Spinal cord (tissue), 10 donors: ENCODE measurements at places on chromosomes 11 and 22. TPM values are rescaled to one million over a fixed set of nuclear protein-coding genes. Genes with fewer than 3 reads are reported as not detected.

The PEX26 gene
- polyA plus RNA-seq: 58.8 TPM

The PIH1D2 gene
- polyA plus RNA-seq: 9.3 TPM

The GVQW3 gene
- 13.5 TPM for polyA plus RNA-seq

The TRPM5 gene
- polyA plus RNA-seq: 0.08 TPM

The RCOR2 gene
- 23.7 TPM for polyA plus RNA-seq

The OR5P2 gene
- polyA plus RNA-seq: not detected

The JAML gene
- 1.5 TPM for polyA plus RNA-seq

The GRAMD4 gene
- polyA plus RNA-seq: 42.5 TPM

The BTG4 gene
- not detected for polyA plus RNA-seq

The TMEM45B gene
- polyA plus RNA-seq: 2.3 TPM

The TMEM25 gene
- 43.2 TPM for polyA plus RNA-seq

The LDHAL6A gene
- 1.6 TPM for polyA plus RNA-seq

The ADSL gene
- 58.5 TPM for polyA plus RNA-seq

The EPS8L2 gene
- polyA plus RNA-seq: 11.3 TPM

The MPST gene
- 47.7 TPM for polyA plus RNA-seq

The DPP3 gene
- 37.1 TPM for polyA plus RNA-seq

The MYOD1 gene
- polyA plus RNA-seq: not detected

The DEUP1 gene
- 0.43 TPM for polyA plus RNA-seq

The APLNR gene
- 71.1 TPM for polyA plus RNA-seq

The CARD10 gene
- 14.6 TPM for polyA plus RNA-seq

The PYGM gene
- 13.3 TPM for polyA plus RNA-seq

The DAGLA gene
- polyA plus RNA-seq: 21.7 TPM

The CD3G gene
- 0.50 TPM for polyA plus RNA-seq

The ACCS gene
- polyA plus RNA-seq: 15.3 TPM

The MS4A12 gene
- polyA plus RNA-seq: not detected

The SYT13 gene
- 71.0 TPM for polyA plus RNA-seq

The TRMU gene
- 64.4 TPM for polyA plus RNA-seq

The LRRC74B gene
- polyA plus RNA-seq: 1.7 TPM

The ABCG4 gene
- polyA plus RNA-seq: 11.8 TPM

The TRIM6 gene
- 1.1 TPM for polyA plus RNA-seq

The APOL5 gene
- polyA plus RNA-seq: not detected

The THRSP gene
- 0.41 TPM for polyA plus RNA-seq

The L3MBTL2 gene
- 30.6 TPM for polyA plus RNA-seq

The ST14 gene
- 2.8 TPM for polyA plus RNA-seq

The SUSD2 gene
- 20.9 TPM for polyA plus RNA-seq

The ARSA gene
- polyA plus RNA-seq: 39.8 TPM

The CELSR1 gene
- 8.2 TPM for polyA plus RNA-seq

The EML3 gene
- polyA plus RNA-seq: 46.3 TPM

The APOL4 gene
- polyA plus RNA-seq: 4.1 TPM

The KDM4E gene
- polyA plus RNA-seq: 0.11 TPM

The SCN3B gene
- 93.1 TPM for polyA plus RNA-seq

The TSKU gene
- polyA plus RNA-seq: 26.2 TPM

The TMPRSS5 gene
- 22.7 TPM for polyA plus RNA-seq

The TMEM121B gene
- polyA plus RNA-seq: 12.7 TPM

The PPP6R3 gene
- polyA plus RNA-seq: 71.1 TPM

The NCAPD3 gene
- 22.9 TPM for polyA plus RNA-seq

The SERPING1 gene
- polyA plus RNA-seq: 63.2 TPM

The CCDC87 gene
- polyA plus RNA-seq: 0.21 TPM

The PANX3 gene
- not detected for polyA plus RNA-seq

The EXPH5 gene
- polyA plus RNA-seq: 0.86 TPM

The OR5M11 gene
- polyA plus RNA-seq: not detected

The RAB30 gene
- polyA plus RNA-seq: 36.4 TPM
